Thyroid gland (tissue), 4 donors: ENCODE measurements at places on chromosomes 13 and 19.

DNA sequence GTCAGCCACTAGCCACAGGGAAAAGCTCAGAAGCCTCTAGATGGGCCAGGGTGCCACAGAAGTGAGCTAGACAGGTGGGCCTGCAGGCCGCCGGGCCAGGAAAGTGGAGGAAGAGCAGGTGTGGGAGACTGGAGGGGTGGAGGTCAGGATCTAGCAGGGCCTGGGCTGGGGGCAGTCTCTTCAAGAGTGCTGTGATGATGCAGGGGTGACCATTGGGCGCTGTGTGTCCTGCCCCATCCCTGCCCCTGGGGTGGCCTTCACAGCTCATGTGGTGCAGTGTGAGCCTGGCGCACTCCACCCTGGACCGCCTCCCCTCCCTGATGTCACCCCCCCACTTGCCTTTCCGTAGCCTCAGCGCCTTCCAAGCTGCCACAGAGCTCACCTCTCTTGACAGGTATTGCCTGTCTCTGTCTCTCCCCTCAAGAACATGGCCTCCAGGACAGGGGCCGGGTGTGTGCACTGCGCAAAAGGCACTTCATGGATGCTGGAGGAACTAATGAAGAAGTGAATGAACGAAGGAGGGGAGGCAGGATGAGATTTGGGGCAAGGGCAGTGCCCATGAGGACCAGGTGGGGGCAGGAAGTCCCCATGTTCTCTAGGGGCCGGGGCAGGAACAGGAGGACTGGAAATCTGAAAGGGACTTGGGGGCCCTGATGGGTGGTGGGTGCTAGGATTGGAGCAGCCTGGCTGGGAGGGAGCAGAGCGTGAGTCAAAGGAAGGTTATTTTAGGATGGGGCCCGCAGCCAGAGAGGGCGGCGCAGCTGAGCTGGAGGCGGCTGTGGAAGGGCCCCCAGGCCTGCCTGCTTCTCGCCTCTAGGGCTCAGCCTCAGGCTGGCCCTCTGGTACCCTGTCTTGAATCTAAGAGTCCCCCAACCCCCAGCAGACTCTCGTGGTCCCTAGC is 6.6 kb downstream of the SSBP4 start:
- DNase-seq, result no peak

DNA sequence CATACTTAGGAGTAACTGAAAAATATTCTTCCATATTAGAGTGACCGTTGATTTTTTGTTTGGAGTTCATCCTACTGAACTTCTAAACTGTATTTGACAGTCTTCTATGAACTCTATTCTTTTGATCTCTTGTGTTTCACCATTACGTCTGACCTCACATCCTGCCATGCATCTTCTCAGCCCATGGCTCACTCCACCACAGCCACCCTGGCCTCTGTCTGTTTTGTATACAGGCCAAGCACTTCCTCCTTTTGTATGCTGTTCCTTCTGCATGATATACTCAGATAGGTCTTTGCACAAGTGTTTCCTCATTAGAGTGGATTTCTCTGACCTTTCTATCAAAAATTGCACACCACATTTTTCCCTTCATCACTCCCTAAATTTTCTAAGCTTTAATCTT is 119.9 kb downstream of the MAB21L1 start:
- DNase-seq, result no peak

GRCh38 chr13:41960211-41960636 is 685 bp downstream of the VWA8 start:
- peak; percentile 22 for DNase-seq

DNA sequence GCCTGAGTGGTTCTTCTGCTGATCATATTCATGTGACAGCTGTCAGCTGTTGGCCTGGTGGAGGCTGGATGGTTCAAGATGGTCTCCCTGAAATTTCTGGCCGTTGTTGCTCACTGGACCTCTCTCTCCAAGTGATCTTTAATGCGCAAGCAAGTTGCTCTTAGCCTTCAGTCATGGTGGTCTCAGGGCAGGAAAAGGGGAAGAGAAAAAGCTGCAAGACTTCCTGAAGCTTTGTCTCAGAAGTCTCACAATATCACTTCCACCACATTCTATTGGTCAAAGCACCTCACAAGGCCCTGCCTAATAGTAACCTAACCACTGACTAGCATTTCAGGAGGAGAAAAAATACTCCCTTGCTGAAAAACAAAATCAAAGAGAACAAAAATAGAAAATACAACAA is 1.6 kb upstream of the ZNF567 start:
- no peak for DNase-seq

DNA sequence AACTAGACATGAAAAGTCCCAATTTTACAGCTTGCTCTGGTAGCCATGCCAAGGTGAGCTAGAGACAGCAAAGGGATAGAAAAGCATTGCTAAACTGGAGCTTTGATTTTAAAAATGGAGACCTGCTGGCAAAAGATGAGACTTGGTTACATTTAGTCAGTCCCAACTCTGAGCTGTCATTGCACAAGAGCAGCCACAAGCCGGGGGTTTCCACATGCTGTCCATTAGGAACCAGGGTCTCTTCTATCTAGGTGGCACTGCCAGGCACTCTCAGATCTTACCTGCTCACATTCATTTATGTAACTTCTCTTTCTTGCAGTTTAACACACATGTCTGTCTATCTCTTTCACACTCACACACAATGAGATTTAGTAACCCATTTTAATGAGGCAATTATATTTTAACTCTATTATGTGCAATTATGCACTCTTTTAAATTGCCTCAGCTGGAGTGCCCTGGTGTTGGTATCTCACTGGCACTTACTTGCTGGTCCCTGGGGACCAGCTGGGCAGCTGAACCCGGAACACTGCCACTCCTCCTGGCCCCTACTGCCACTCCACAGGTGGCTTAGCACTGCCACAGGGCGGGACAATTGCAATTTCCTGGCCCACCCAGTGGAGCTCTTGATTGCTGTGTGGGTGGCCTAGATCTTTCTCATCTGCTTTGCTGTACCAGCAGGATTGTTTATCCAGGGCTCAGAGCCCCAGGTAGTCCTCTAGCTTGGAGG is 112.5 kb downstream of the COG6 start:
- DNase-seq, result peak; percentile 14

- DNase-seq, result no peak
Observed at GRCh38 chr19:33434886-33435705, 61.6 kb downstream of the CEBPG start.

GRCh38 chr19:29074579-29074978 is 138.4 kb downstream of the UQCRFS1 start:
- DNase-seq, result no peak

GRCh38 chr13:102913914-102914313 is 68.1 kb downstream of the ERCC5 start:
- peak; percentile 52 for DNase-seq

GRCh38 chr19:35545855-35546381 is 492 bp downstream of the TMEM147 start:
- peak; percentile 55 for DNase-seq

DNA sequence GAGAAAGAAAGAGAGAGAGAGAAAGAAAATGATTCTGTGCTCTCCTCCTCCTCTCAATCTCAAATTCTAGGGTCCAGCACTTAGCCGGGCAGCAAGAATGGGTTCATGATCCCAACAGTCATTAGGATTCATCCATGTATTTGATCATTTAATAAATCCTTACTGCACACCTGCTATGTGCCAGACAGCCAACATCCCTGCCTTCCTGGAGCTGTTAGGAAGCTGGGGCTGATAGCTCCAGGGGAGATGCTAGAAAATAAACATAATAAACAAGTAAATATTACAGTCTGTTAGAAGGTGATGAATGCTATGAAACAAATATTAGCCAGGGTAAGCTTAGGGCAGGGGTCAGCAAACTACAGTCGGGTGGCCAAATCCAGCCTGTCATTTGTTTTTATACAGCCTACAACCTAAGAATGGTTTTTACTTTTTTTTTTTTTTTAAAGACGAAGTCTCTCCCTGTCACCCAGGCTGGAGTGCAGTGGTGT is 9.9 kb upstream of the ACP7 start:
- DNase-seq, result no peak

DNA sequence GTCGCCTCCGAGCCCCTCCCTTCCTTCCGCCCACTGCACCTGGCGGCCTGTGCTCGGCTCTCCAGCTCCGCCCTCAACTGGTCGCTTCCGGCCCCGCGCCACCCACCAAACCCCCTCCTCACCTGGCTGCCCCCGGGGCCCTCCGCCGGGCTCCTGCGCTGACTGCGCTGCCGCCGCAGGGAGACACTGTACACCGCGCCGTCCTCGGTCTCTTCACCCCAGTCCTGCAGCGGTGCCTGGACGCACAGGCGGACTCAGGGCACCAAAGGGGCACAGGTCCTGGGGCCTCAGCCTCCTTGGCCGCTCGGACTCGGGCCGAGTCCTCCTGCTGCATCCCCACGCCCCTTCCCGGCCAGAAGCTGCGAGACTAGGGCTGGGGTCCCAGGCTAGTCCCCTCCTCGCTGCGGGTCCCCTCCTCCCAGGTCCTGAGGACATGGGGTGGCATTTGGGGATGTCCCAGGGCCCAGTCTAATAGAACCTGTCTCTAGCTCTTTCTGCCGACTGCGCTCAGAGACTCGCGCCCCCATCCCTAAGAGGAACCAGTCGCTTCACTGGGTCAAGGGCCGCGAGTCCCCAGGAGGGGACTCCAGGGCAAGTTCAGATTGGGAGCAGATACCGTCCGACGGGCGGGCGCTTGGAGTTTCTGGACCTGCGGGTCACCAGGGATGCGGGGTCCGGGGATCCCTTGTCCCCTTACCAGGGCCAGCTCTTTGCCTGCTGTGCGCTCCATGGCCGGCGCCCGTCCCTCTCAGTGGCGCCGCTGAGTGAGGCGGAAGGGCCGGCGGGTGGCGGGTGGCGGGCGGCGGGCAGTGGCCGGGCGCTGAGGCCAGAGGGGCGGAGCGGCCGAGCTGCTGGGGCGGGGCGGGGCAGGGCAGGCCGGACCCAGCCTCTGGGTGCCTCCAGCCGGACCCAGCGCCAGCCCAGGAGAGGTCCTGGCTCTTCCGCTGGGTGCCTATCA is at the start of gene RGL3:
Gene RGL3 (minus strand): TSS at position 766 of the 958 bp plus-strand sequence. CDS start 36 bp downstream, at position 730.
- peak; percentile 88 for DNase-seq

DNA sequence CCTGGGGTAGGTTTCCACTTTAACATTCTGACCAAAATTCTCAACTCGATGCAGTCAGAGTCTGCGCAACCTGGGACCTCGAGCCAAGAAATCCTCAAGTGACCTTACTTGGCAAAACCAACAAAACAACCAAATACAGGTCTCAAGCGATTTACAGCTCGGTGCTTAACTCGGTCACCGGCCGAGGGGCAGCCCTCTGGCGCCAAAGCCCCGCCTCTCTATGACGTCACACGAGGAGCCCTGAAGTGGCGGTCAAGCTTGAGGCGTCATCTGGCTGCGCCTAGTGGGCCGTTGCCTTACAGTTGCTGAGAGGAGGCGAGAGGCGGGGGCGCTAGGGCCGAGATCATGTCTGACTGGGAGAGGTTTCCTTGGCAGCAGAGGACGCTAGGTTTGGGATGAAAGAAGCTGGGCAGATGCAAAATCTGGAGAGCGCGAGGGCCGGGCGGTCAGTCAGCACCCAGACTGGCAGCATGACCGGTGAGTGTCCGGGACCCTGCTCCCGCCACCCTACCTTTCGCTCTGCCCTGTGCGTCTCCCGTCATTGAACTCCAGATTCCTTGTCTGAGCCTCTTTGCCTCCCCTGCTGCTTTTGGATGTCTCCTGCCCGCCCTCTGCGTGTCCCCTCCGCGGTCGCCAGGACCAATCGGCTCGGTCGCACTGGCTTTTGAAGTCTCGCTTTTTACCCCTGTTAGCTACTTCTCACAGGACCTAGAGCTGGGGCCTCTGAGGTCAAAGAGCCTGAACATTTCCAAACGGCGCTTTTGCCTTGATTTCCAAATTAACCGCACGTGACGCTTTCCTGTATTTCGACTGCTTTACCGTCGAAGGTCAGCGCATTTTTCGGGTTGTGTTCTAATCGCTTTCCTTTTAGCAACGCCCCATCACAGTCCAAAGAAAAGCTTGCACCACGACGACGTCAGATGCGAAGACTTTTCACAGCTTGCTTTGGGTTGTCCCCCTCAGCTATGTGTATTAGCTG is at the start of gene CDADC1:
Gene CDADC1 (plus strand): TSS at position 283 of the 979 bp plus-strand sequence. CDS start 113 bp downstream, at position 396.
- DNase-seq, result peak; percentile 99

DNA sequence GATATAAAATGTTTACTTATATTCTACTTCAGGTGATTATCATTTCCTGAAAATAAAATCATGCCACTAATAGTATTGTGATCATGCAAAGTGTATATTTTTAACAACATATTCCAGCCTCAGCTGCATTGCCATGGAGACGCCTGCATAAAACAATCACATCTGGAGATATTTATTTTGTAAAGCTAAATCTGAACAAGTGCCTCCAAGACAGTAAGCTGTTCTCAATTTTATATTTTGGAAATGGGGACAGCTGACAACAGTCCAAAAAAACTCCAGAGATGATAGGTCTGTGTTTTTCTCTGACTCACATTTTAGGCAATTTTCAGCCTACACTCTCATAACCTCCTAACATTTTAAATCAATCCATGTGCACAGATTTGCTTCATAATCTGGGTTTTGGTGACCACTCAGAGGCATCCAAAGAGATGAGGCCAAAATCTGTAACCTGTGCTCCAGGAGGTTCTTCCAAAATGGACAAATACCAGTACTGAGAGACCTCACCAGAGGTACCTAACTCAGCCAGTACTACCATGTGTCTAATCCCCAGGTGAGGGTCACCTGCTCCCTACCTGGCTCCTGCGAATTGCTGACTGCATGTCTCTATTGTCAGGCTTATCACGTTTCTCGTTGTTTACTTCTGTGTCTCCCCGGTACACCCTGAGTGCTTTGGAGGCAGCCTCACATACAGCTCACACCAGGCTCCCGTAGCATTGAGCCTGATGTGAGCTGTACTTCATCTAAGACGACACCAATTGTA is 62.7 kb downstream of the COL4A1 start:
- DNase-seq, result no peak

GRCh38 chr19:8846819-8847218 is 14.6 kb downstream of the MBD3L1 start:
- DNase-seq, result no peak

DNA sequence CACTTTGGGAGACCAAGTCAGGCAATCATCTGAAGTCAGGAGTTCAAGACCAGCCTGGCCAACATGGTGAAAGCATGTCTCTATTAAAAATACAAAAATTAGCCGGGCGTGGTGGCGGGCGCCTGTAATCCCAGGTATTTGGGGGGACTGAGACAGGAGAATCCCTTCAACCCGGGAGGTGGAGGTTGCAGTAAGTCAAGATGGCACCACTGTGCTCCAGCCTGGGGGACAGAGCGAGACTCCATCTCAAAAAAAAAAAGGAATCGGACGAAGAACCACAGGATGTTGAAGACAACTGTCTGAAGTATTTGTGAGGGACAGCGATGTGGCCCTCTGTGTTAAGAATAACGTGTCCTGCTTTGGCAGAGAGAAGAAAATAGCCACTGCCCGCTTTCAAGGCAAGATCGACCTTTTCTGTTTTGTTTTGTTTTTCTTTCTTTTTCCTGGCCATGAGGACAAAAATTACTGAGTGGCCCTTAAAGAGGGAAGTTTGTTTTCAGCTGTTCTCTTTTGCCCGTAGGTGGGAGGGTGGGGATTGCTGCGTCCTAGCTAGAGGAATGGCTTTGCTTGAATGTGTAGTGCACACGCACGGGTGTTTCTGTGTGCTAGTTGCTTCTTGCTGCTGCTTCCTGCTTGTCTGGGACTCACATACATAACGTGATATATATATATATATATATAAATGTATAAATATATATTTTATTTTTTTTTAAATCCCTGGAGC is 6.2 kb upstream of the PRKCG start:
- peak; percentile 52 for DNase-seq

- DNase-seq, result no peak
Observed at GRCh38 chr19:35061583-35062373, 20.3 kb downstream of the HPN start.
